ENCODE measurements at places on chromosomes 4 and X.

GRCh38 chrX:134580907-134581306 lies 77.4 kb downstream of the PLAC1 start:
- DNase-seq = no peak

DNA sequence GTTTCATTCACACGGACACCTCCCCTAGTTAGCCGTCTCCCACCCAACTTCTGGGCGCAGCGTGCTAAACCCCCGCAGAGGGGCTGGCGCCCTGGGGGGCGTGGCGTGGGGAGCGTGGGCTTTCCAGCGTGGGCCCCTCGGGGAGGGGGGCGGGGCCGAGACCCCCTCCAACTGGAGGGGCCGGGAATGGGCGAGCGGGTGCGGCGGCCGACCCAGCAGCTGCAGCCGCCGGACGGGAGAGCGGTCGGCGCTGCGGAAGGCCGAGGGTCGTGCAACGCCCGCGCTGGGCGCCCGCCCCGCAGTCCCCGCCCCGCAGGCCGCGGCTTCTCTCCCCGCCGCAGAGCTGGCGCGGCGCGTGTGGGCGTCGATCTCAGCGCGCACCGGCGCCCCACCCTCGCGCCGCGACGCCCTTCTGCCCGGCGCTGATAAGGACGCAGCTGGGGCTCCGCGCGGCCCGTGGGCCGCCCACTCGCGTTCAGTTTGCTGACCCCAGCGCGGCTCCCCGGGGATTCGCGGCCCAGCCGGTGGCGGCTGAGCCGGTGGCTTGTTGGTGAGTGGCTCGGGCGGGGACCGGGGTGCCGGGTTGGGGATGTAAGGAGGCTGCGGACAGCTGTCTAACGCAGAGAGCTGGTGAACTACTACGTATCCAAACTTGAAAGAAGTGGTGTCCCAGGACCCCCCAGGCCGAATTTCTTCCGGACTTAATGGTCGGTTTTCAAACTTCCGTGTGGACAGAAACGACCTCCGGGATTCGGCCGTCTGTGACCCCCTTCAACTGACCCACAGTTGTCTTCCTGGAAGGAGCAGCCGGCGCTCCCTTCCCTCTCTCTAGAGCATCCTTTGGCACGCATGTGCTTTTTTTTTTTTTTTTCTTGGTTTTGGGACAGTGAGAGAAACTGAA lies 1.5 kb downstream of the FHDC1 start:
- peak; percentile 21 for DNase-seq

- DNase-seq = no peak
These were observed 41.9 kb downstream of the WDR1 start for GRCh38 chr4:10074767-10075105.

- DNase-seq = no peak
These were observed 233.4 kb downstream of the TEX13A start for GRCh38 chrX:104987063-104987462.

GRCh38 chr4:124990398-124990797 lies 277.9 kb upstream of the ANKRD50 start:
- no peak for DNase-seq

GRCh38 chrX:153903238-153903980 lies 1.1 kb upstream of the AVPR2 start:
- DNase-seq = no peak

- DNase-seq = no peak
These were observed 411.8 kb downstream of the PPP1R2C start for GRCh38 chrX:42366181-42366580.

GRCh38 chr4:24382381-24382780 lies 202.0 kb downstream of the DHX15 start:
- no peak for DNase-seq

- DNase-seq = no peak
These were observed 83.0 kb downstream of the EIF4E start for GRCh38 chr4:98845960-98846359.

DNA sequence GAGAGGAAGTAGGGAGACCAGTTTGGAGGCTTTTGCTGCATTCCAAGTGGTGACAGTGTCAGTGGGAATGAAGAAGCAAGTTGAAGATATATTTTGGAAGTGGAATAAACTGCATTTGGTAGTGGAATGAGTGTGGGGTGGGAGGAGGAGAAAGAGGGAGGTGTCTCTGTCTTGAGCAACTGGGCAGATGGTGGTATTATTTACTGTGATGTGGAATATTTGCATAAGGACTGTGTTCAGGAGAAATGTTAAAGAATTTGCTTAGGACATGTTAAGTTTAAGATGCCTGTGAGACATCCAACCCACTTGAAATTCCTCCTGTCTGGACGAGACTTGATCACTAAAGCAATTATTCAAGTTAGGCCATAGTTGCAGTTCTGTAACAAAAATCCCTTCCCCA lies 448.9 kb upstream of the AMOT start:
- no peak for DNase-seq

DNA sequence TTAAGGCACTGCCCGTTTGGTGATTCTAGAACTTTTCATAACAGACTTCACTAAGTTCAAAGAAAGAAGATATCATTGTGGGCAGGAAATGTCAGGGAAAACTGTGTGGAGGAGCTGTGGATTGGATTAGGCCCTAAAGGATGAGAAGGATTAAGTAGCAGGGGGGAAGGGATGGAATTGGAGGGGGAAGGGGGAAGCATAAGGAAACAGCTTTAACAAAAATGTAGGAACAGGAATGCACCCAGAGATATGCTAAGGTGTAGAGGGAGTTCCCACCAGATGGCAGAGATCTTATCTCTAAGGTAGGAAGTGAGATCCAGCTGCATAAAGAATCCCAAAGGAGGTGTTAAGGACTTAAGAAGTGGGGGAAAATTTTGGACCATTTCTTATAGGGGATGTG lies 114.5 kb downstream of the LARP7 start:
- no peak for DNase-seq

DNA sequence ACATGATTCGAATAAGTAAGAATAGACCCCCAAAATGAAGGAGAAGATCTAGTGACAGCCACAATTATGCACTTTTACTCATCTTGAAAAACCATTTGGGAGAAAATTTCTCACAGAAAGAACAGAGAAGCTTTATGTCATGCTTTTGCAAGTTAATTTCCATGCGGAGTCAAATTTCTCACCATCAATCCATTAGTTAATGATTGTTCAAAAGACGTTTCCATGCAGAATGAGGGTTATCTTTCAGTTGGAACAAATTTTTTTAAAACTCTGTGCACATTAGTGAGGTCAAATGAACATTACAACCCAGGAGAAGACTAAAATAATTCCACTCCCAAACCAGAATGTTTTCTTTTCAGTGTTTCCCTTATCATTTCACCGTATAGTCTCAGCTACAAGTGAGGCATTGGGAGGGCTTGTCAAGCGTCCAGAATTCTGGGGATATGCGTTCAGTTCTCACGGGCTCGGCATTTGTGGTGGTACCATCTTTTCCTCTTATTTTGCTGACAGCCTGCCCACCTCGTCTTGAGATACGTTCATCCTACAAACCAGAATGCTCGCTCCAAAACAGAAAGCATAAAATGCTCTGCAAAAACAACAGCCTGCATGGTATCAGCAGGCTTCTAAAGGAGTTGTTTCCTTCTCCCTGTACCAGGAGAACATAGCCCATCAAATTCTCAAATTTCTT lies 130.8 kb upstream of the TBL1X start:
- DNase-seq = no peak

DNA sequence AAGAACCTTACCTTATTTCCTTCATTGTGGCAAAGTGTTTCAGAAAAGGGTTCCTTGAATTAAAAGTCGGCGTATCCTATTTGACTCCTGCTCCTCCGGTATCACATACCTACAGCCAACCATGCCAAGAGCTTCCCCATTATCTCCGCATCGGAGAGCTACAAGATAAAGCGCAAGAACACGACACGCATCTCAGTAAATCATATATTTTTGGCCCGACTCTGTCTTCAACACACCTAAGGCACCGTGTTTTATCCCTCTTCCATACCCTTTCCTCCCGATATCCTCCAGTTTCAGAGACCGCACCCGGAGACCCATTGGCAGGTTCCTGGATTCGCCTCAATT lies 497 bp upstream of the THAP9 start:
- no peak for DNase-seq

GRCh38 chr4:87530868-87531267 lies 1.7 kb upstream of the SPARCL1 start:
- peak; percentile 37 for DNase-seq

- no peak for DNase-seq
These were observed 41.9 kb downstream of the MID1 start for GRCh38 chrX:10578527-10578926.

DNA sequence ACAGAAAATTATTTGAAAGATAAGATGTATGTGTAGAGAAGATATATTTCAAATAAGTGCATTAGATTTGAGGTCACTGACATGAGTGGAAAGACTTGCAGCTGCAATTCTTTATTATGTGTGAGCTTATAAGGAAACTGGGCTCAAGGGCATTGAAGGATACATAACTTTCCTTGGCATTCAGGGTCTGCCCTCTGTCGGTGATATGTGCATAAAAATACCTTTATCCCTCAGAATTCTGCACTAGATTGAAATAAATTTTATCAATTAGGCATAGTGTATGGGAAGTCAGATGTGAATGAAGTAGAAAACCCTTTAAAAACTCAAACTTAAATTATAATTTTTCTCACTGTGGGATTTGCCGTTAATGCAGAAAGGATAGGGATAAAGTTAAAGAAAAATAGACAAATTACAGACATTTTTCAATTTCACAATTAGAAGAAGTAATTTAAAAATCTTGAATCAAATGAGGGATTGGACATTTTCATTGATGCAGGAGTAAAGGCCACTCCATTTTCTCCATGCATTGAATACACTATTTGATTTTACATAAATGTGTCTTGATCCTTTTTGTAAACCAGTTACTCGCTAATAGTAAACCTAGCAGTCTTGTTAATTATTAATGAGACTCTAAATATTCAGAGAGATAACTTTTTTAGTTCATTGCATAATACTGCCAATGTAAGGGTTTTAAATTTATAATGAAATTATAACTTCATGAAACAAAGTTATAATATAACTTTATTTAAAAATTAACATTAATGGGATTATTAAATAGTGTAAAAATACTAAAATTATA lies 21.0 kb upstream of the ETNPPL start:
- DNase-seq = no peak

DNA sequence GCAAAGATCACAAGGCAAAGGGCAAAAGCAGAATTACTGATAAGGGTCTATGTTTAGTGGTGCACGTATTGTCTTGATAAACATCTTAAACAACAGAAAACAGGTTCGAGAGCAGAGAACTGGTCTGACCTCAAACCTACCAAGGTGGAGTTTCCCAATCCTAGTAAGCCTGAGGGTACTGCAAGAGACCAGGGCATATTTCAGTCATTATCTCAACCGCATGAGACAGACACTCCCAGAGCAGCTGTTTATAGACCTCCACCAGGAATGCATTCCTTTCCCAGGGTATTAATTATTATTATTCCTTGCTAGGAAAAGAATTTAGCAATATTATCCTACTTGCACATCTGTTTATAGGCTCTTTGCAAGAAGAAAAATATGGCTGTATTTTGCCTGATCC lies 51.5 kb downstream of the NPNT start:
- no peak for DNase-seq

- DNase-seq = no peak
These were observed 63.4 kb upstream of the S100G start for GRCh38 chrX:16586377-16587112.

DNA sequence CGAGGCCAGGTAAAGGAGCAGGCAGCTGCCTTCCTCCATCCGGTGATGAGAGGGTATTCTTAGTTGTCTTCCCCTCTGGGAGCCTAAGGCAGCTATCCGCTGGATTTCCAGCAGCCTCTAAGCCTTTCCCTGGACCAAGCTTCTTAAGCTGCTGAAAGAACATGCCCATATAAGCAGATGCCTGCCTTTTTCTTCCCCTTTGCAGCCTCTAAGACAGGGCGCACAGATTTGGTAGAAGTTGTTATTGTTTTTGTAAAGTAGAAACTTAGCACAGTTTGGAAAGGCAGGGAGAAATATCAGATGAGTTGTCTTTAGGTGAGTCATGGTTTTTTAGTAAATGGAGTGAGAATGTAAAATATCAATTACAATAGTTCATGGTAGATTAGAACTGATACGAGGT lies 210.8 kb downstream of the ARHGAP10 start:
- no peak for DNase-seq

- no peak for DNase-seq
These were observed 140.4 kb downstream of the ZNF674 start for GRCh38 chrX:46404774-46405173.

- DNase-seq = no peak
These were observed 38.1 kb upstream of the EDA2R start for GRCh38 chrX:66676990-66677389.

- DNase-seq = no peak
These were observed at the start of gene RPS6KA6 for GRCh38 chrX:84187533-84188319. Gene RPS6KA6 (minus strand): TSS chrX:84188199. CDS start chrX:84187899, 300 bp downstream.

GRCh38 chrX:1464971-1465285 lies 12.2 kb upstream of the ASMTL start:
- no peak for DNase-seq

DNA sequence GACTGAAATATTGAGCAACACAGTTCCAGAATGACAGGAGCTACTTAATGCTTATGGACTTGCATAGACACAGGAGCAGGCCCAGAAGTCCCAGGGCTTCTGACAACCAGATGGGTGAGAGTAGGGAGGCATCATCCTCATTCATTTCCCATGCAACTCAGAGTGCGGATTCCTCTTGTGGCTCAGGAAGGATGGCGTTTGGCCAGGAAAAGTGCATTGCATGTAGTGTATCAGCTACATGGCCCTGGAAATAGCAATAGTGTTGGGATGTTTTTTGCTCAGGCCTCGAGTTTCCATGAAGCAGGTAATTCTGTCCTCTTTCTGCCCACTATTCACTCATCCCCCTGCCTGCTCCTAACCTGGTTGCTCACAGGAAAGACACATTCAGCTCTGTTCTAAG lies 136.6 kb downstream of the PDGFRA start:
- no peak for DNase-seq

- DNase-seq = no peak
These were observed 32.8 kb upstream of the LSM6 start for GRCh38 chr4:146142768-146143167.

GRCh38 chr4:105624530-105624929 lies 72.1 kb downstream of the ARHGEF38 start:
- no peak for DNase-seq

DNA sequence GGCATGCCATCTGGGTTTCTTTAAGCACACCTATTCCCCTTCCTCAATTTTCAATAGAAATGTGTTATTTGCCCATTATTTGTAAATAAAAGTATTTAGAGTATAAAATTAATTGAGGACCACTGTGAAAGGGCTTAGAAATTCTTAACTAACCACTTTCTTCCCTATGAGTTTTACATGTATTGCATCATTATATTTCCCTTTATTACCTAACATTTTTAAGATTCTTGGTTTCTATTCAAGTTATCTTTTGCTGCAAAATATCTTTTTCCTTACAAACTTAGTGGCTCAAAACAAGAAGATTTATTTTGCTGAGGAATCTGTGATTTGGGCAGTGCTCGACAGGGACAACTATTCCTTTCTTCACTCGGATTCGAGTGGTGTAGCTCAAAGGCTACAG lies 40.5 kb downstream of the GRID2 start:
- DNase-seq = no peak

- DNase-seq = no peak
These were observed 42.6 kb downstream of the TMA16 start for GRCh38 chr4:163537114-163537513.

GRCh38 chrX:112822892-112823291 lies 17.7 kb downstream of the AMOT start:
- no peak for DNase-seq

Data from midbrain (tissue), 1 donor.